Kidney epithelial cell (primary cell): ENCODE measurements at places on chromosomes 2 and 18.

DNA sequence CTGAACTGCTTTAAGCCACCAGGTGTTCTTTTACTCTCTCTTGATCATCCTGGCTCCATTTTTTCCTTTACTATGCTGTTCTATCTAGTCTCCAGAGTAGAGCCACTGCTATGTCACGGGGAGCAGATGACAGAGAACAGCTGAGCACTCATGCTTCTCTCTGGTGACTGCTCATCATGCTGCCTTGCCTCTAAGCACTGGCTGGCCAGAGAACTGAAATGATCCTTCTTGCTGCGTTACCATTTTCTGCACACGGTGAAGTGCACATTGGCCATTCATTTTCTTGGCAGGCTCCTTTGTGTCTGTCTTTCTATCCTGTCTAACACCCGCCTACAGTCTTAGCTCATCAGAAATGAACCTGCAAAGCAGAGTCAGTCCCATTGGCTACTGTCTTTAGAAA lies 86.0 kb downstream of the KCTD1 start:
- no peak for DNase-seq

DNA sequence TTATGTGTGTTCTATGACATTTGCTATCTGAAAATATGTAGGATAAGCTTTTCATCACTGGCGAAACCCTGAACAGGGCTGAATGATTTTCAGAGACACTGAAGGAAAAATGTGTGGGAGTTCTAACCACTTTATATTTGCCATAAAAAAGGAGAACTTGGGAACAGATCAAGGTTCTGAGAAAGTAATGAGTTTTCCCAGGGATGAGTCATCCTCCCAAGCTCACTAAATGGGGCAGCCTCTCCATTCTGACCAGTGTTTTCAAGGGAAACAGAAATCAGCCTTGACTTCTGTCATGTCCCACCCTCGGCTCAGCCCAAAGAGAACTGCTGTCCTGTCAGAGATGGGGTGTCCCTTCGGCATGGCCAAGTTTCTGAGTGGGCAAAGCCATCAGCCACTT lies 2109.8 kb upstream of the CELF4 start:
- peak; percentile 16 for DNase-seq

GRCh38 chr18:23257686-23258565 lies 122.6 kb downstream of the CABLES1 start:
- no peak for DNase-seq

DNA sequence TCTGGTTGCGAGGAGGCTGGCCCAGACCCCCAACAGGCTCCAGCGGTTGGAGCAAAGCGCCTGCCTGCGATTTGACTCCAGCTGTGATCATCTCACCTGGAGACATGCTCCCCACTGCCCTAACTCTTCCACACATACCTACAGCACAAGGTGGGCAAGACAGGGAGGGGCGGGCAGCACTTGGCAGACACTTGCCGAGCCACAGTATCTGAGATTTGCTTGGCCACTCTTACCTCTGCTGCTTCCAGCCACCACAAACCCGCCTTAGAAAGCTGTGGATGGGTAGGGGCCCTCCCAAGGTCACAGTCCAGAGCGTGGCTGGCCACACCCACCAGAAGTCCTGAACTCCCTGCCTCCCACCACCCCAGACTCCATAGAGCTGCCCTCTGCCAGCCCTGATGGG lies 8.2 kb downstream of the CYP26B1 start:
- DNase-seq: no peak

DNA sequence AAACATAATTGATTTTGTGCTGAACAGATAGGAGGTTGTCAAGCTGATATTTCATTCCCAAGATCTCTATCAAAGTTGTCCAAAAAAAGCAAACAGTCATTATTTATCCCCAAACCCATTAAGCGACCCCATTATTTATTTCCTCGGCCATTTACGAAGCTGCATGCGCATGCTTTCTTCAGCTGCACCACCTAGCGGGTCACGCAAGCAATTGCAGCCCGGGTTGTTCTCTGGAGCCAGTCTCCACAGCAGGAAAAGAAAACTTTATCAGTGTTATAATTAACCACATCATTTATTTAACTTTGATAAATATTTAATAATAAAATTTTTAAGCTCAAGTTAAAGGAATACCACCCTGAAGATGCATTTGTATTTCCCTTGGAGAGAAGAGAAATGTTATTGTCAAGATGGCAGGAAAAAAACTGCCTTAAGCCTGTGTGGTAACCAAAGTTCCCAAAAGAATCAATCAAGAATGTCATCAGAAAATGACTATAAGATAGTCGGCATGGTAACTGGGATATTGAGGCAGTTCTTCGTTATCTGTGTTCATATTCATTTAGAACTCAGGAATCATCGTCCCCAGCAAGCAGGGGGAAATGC lies 304.7 kb downstream of the FBXO15 start:
- no peak for DNase-seq

DNA sequence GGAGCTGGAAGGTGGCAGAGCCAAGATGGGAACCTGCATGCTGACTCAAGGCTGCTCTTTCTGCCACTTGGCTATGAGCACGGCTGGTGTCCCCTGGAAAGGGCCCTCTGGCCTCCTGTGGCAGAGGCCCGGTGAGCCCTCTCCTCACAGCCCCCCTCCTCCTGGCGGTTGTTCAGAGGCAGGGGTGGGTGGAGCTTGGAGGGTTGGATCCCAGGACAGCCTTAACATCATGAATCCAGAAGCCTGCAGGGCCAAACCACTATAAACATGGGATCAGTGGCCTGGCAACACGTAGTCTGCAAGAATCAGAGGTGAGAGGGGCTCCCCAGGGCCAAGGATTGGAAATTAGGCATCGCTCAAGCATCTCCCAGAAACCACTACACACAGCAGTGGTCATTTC lies 48.5 kb upstream of the LOXHD1 start:
- DNase-seq: no peak

DNA sequence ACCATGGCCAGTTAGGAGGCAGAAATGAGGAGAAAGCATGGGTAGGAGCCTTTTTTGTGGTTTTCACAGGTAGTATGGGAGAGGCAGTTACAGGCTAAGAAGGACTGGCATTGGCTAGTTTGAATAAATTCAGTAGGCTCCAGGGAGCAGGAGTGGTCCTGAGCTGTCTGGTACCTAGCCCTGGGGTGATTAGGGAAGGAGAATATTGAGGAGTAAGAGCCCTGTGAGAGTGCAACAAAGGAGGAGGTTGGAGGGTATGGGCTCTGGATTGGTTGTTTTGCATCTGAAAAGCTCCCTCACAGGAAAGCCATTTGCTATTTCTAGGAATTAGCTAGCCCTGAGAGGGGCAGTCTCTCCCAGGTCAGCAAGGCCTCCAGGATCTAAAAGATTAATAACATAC lies 13.3 kb upstream of the TCF7L1 start:
- no peak for DNase-seq

DNA sequence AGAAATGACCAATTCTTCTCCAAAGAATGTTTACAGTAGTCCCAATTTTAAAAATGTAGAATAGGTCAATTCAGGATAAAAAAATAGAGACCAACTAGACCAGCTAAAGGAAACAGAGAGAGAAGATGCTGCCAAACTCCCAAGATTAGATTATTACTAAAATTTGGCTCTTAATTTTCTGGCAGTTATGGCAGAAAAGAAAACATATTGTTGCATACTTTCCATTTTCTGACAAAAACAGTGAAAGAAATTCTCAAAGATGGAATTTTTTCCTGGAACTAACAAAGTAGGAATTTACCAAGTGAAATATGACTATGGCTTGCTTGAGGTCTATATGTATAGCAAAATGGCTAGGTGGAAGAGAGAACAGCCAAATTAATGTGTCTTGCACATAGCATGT lies 138.3 kb upstream of the STK17B start:
- DNase-seq: no peak

- DNase-seq: no peak
These were observed 170.0 kb downstream of the CERS6 start for GRCh38 chr2:168626096-168626495.

GRCh38 chr2:47690132-47690531 lies 92.8 kb upstream of the MSH6 start:
- no peak for DNase-seq

DNA sequence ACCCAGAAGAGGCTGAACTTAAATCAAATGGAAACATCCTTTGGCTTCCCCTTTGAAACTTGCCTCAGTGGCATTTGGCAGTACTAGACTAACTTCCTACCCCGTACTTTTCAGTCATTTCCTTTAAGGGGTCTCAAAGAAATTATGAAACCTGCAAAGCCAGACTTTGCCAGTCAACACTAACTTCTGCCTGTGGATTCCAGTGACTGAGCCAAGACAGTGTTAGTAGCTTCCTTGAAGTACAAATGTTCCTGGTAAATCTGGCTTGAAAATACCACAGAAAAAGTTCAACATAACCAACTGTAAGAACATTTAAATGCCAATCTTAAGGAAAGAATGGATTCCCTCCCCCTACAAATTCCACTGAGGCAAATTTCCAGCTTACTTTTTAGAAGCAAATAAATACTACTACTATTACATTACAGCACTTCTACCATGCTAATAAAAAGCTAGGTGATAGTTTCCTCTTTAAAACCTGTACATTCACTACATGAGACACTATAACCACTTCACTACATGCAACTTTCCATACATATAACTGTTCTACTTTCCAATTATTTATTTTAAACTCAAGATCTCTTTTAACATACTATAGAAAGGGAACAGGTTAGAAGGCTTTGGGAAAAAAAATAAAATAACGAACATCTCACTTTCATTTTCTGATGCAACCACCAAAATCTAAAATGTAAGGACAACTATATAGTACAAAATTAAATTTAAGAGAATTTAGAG lies 2.4 kb downstream of the PELI1 start:
- no peak for DNase-seq
